Posterior cingulate gyrus (tissue), 11 donors: ENCODE measurements at places on chromosomes 16 and 17.

DNA sequence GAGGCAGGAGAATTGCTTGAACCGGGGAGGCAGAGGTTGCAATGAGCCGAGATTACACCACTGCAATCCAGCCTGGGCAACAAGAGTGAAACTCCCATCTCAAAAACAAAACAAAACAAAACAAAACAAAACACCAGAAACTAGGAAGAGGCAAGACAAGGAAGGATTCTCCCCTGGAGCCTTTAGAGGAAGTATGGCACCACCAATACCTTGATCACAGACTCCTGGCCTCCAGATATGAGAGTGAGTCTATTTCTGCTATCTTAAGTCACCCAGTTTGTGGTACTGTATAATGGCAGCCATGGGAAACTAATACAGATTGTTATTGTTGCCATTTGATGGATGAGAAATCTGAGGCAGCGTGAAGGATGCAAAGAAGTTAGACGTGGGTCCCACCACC is 14.6 kb upstream of the CPPED1 start:
- no peak for DNase-seq

DNA sequence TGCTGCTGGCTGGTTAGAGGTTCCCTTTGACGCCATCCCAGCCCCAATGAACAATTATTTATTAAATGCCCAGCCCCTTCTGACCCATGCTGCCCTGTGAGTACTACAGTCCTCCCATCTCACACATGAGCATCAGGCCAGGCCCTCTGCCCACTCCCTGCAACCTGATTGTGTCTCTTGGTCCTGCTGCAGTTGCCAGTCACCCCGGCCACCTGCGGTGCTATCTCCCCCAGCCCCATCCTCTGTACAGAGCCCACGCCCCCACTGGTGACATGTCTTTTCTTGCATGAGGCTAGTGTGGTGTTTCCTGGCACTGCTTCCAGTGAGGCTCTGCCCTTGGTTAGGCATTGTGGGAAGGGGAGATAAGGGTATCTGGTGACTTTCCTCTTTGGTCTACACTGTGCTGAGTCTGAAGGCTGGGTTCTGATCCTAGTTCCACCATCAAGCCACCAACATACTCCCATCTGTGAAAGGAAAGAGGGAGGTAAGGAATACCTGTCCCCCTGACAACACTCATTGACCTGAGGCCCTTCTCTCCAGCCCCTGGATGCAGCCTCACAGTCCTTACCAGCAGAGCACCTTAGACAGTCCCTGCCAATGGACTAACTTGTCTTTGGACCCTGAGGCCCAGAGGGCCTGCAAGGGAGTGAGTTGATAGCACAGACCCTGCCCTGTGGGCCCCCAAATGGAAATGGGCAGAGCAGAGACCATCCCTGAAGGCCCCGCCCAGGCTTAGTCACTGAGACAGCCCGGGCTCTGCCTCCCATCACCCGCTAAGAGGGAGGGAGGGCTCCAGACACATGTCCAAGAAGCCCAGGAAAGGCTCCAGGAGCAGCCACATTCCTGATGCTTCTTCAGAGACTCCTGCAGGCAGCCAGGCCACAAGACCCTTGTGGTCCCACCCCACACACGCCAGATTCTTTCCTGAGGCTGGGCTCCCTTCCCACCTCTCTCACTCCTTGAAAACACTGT is 11.3 kb downstream of the CX3CL1 start:
- no peak for DNase-seq

DNA sequence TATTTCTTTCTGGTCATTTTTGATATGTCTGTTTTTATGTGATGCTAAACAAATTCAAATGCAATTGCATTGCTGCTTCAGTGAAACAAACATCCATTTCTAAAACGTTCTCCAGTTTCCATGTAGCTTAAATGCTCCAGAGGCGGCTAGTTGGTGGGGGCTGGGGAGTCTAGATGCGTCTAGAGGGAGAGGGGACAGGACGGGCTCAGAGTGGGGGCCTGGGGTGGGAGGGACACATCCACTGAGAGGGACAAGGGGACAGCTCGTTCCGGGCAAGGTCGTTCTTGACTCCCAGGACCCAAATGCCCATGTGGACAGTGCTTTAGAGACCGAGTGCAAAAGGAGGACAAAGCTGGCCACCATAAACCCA is 102.3 kb downstream of the FOXL1 start:
- DNase-seq, result no peak

GRCh38 chr16:754656-755055 is 5.9 kb upstream of the MSLN start:
- no peak for DNase-seq

DNA sequence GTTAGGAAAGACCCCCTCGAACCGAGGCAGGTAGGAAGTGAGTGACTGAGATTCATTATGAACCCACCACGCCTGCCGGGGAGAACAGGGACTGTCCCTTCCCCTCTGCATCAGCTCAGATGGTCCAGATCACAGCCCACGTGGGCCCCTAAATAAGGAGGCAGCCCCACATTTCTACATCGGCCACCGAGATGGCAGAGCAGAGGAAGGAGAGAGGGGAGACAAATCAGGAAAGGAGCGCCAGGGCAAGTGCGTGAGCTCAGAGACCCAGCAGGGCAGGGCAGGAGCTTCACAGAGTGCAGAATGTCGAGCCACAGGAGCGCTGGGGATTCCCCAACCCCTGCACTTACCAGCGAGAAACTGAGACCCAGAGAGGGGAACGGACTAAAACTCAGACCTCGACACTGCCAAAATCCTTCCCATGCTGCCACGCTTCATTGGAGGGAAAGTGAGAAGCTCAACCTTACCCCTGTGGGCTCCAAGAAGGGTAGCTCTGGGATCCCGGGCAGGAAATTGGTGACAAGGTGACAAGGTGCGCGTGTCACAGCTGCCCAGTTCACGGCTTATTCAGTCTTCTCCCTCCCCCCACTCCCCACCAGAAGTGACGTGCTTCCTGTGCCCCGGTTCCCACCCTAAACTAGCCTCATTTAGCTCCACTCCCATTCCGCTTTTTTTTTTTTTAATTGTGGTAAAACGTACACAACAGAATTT is at the start of gene ICAM2:
Gene ICAM2 (minus strand): TSS at position 578 of the 711 bp plus-strand sequence. CDS start 13,942 bp downstream, outside the sequence.
- DNase-seq, result no peak

DNA sequence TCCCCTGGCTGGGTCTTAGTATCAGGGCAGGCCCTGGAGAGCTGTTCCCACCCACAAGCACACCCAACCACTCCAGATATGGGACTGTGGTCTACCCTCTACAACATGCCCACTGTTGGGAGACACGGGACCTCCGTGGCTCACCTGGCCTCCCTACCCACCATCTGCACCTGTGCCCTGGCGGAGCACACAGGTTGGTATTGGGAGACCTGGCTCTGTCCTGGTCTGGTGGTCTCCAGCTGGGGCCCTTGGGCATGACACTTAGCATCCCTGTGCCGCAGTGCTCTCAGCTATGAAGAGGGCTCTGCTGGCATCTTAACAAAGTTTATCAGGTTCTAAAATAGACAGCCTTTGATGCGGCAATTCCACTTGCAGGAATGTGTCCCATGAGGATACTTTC is 5.8 kb downstream of the C16orf95 start:
- DNase-seq, result no peak

- no peak for DNase-seq
Measured at GRCh38 chr17:38544839-38545209, 60.9 kb downstream of the SRCIN1 start.

- no peak for DNase-seq
Measured at GRCh38 chr16:80591071-80591915, 50.5 kb downstream of the DYNLRB2 start.

DNA sequence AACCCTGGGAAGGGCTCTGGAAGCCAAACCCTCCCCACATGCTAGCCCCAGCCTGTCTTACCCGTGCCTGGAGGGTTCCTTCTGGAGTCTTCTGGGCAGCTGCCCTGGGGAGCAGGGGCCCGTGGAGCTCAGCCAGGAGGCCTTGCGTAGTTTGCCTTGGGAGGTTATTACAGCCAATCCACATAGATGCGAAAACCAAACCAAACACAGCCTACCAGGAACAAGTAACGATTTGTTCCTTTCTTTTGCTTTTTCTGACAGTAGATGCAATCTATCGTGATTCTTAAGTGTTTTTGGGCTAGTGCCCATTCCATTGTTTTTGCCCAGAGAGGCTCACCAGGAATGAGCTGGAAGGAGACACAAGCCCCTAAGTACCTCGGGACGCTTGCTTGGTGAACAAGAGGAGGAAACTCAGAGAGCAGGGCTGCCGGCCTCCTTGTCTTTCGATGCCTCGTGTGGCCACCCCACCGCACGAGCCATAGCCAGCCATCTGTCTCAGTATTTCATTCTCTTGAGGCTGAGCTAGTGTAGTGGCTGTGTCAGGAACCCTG is 102.7 kb upstream of the NOL11 start:
- no peak for DNase-seq

- DNase-seq, result no peak
Measured at GRCh38 chr16:72397876-72398275, 225.9 kb upstream of the PMFBP1 start.

DNA sequence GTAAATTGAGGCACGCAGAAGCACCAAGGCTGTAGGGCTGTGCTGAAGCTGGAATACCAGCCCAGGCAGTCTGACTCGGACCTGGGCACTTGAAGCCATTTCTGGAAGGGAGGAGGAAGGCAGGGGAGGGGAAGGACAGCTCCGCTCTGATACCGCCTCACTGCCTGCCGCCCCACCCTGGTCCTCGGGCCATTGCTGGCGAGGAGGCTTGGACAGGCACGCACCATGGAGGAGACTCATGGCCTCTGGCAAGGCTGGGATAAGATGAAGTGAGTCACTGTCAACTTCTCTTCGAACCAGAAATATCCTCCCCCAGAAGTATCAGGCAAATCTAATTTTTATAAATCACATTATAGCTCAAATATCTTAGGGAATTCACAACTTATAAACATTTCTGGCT is 81.3 kb downstream of the SDK2 start:
- no peak for DNase-seq

DNA sequence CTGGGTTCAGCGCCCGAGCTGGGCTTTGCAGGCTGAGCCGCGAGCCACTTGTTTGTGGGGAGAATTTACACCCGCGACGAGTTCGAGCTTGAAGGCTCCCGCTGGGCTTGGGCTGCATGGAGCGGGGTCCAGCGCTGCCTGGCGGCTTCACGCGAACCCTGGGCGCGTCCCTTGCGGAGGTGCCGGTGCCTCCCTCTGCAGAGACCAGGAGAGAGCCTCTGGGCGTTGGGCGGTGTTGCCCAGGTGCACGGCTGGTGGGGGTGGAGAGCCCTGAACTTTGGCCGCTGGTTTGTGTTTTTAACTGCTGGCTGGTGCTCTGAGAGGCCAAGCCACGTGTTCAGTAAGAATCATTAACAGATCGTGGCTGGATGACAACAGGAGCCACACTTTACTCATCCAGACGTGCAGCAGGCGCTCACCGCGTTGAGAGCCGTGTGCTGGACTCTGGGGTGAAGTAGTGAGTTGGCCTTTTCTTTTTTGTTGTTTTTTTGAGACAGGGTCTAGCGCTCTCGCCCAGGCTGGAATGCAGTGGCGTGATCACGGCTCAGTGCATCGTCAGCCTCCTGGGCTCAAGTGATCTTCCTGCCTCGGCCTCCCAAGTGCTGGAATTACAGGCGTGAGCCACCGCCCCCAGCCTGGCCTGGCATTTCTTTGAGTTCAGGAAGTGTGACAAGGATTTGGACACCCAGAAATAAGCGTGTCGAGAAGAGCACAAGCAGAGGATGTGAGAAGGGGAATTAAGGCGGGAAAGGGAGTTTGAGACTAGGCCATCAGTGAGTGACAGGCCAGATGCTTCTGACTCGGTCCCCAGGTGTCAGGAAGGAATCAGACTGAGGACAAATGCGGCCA is 827 bp downstream of the CDK10 start:
- DNase-seq, result no peak

GRCh38 chr17:64039106-64039400 is 18.6 kb upstream of the ICAM2 start:
- no peak for DNase-seq

DNA sequence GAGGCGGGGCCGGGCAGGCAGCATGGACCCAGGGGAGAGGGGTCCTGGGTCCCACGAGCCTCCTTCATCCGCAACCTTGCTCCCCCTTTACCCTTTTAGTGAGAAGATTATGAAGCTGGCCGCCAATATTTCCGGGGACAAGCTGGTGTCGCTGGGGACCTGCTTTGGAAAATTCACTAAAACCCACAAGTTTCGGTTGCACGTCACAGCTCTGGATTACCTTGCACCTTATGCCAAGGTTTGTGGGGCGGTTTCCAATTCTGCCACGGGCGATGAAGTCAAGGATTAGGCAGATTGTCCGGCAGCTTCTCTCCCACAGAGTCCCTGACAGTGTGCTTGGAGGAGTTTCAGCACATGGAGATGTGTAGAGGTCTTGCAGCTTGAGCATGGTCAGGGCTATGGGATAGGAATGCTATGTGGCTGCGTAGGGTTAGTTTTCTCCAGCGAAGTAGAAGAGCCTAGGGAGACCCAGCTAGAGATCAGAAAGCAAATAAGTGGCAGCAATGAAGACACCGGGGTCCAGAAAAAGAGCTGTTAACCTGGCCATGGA is 598 bp downstream of the NIP7 start:
- no peak for DNase-seq

GRCh38 chr16:1877089-1877488 is 5.1 kb upstream of the MEIOB start:
- no peak for DNase-seq

DNA sequence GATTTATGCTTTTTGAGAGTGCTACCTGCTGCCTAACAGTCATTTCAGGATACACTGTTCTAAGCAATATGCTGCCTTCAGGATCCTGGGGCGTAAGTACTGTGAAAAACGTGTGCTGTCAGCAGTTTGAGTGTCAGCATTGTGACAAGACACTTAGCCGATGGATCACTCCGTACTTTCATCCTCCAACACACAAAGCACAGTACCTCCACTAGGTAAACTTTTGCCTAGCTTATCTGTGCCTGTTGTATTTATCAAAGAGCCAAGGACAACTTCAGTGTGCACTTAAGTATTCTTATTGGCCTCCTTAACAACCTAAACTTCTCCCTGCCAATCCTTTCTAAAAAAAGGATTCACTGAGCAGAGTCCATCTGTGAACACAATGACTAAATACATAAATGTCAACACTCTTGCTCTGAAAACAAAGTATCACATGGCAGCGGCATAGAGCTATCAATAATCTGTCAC is 33.8 kb upstream of the PHLPP2 start:
- DNase-seq, result no peak

DNA sequence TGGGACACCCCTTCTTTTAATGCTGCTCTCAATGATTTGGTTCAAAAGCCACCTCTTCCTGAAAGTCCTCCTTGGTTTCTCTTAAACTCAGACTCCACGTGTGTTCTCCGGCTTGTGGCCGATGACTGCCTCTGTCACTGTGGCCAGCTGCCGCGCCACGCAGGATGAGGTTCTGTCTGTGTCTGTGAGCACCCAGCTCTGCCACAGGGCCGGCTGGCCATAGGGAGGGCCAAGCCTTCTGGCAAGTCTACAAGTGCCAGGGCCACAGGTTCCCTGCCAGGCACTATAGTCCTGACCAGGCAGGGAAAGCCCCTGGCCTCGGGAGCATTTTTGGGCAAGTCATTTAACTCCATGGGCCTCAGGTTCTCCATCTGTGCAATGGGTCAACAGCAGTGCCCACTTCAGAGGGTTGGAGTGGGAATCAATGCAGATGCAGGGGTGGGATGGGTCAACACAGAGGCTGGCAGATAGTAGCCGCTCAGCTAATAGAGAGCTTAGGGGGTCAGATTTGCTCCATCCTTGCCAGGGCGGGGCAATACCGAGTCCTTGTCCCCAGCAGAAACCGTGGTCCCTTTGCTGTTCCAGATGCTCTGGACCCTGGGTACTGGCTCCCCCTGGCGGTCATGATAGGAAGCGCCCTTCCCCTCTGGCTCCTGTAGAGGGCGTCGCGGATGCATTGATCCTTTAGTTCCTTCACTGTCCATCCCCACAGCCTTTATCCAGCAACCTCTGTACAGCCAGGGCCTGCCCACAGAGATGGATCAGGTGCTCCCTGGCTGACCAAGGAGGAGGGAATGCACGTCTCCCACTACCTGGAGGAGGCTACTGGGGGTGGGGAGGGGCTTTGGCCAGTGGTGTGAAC is 19.3 kb upstream of the ADGRG3 start:
- peak; percentile 82 for DNase-seq

- peak; percentile 86 for DNase-seq
Measured at GRCh38 chr17:80364091-80364691, 50.8 kb upstream of the ENDOV start.
